Activated CD8-positive, alpha-beta T cell treated with anti-CD3 and anti-CD28 coated beads, Interleukin-2, amount 10 ng/mL, durations not matched to agents 7 days and 5 days (primary cell): ENCODE measurements at places on chromosomes 7 and 10.

DNA sequence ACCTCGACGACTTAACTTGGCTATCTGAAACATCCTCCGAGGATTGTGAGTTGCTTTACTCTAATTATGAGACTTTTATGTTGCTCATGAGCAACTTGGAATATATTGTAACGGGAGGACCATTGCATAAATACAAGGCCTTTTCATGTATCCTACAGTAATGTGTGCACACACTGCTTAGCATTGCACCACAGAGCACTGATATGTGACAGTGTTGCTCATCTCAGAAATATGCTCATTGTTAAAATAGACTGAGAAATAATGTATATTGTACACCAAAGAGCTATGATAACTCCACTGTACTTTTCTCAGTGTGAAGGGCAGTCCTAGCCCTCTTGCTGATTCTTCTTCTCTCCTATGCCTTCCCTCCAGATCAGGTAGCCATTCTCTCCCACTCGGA is 102.8 kb upstream of the CDK13 start:
- no peak for DNase-seq

- DNase-seq: no peak
Measured at GRCh38 chr7:101405474-101406067, 42.9 kb downstream of the COL26A1 start.

GRCh38 chr10:63697956-63698786 is 177.0 kb downstream of the REEP3 start:
- no peak for DNase-seq

DNA sequence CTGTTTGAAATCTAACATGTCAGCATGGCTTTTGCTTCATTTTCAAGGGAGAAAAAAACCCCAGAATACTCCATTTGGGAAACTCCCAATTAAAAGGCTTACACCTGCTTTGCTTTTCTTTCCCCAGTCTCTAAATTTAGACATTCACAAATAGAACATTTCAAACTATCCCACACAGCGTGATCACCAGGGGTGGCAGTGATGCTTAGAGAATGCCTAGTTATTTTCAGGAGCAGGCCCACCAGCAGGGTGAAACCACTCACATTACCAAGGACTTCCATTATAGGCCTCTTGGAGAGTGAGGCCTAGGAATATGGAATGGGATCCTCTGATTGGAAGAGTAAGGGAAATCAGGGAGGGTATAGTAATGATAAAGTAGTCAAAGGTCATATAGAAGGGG is 14.2 kb downstream of the CPN1 start:
- DNase-seq: no peak

- no peak for DNase-seq
Measured at GRCh38 chr10:132141526-132142395, 45.0 kb upstream of the DPYSL4 start.
